Activated B cell treated with CpG ODN at 0.5 μM for 24 hours (primary cell): ENCODE measurements at places on chromosomes 16 and 17. TPM values are rescaled to one million over a fixed set of nuclear protein-coding genes. Genes with fewer than 3 reads are reported as not detected.
A peak's percentile ranks its signal among the peaks of the same experiment; 100 is the strongest.

DNA sequence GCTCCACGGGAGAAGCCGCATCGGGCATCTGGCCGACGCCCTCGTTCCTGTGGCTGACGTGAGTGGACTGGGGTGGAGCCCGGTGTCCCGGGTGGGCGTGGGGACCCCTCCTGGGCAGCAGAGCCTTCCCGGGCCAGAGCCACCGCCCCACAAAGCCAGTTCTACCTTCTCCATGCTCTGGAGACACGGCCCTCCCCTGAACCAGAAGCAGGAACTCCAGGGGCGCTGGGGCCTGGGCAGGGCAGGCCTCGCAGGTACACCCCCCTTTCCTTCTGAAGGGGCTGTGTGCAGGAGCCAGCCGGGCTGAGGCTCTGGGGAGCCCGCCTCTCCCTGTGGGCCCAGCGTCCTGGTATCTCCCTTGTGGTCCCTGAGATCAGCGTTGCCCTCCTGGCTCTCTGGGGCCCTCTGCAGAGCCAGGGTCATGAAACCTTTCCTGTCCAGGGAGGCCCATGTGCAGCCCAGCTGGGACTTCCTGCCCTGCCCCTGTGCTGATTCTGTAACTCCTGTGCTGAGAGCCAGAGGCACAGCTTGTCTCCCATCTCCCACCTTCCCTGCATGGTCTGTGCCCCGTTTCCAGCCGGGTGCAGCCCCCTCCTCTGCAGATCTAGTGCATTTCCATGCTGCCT is 6.5 kb downstream of the PIGQ start:
- DNase-seq, result no peak
- no peaks in the 10 kb centered on the region for H3K27me3 ChIP-seq
- H3K4me1 ChIP-seq, result peaks cover 6% of the 10 kb centered on the region
- H3K4me3 ChIP-seq, result no peak overlapping the region

GRCh38 chr17:73706428-73706827 is 62.2 kb upstream of the SDK2 start:
- H3K27ac ChIP-seq, result no peak overlapping the region
- H3K4me1 ChIP-seq, result peaks cover 16% of the 10 kb centered on the region

DNA sequence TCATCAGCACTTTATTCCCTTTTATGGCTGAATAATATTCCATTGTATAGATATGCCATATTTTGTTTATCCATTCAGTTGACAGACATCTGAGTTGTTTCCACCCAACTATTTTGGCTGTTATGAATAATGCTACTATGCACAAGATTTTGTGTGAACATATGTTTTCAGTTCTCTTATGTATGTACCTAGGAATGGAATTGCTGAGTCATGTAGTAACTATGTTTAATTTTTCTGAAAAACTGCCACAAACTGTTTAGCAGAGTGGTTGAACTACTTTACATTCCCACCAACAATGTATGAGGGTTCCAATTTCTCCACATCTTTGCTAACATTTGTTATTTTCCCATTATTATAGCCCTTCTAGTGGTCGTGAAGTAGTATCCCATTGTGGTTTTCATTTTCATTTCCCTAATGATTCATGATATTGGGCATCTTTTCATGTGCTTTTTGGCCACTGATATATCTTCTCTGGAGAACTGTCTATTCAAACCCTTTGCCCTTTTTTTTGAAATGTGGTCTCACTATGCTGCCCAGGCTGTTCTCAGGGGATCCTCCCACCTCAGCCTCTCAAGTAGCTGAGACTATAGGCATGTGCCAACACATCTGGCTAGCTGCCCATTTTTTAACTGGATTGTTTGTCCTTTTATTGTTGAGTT is 26.3 kb downstream of the SMURF2 start:
- no peak overlapping the region for H3K4me3 ChIP-seq
- H3K27ac ChIP-seq, result peak overlapping the region; percentile 59
- H3K27me3 ChIP-seq, result no peaks in the 10 kb centered on the region
- peaks cover 9% of the 10 kb centered on the region for H3K36me3 ChIP-seq

GRCh38 chr16:15897834-15898254 is 9.4 kb upstream of the CEP20 start:
- no peaks in the 10 kb centered on the region for H3K27me3 ChIP-seq
- H3K4me3 ChIP-seq, result no peak overlapping the region
- no peaks in the 10 kb centered on the region for H3K36me3 ChIP-seq
- no peak for DNase-seq
- H3K27ac ChIP-seq, result no peak overlapping the region

GRCh38 chr16:57297856-57298255 is 13.4 kb upstream of the PLLP start:
- H3K36me3 ChIP-seq, result no peaks in the 10 kb centered on the region
- H3K27me3 ChIP-seq, result no peaks in the 10 kb centered on the region
- DNase-seq, result no peak
- peaks cover 14% of the 10 kb centered on the region for H3K4me1 ChIP-seq
- H3K4me3 ChIP-seq, result peak overlapping the region; percentile 44
- no peak overlapping the region for H3K27ac ChIP-seq

DNA sequence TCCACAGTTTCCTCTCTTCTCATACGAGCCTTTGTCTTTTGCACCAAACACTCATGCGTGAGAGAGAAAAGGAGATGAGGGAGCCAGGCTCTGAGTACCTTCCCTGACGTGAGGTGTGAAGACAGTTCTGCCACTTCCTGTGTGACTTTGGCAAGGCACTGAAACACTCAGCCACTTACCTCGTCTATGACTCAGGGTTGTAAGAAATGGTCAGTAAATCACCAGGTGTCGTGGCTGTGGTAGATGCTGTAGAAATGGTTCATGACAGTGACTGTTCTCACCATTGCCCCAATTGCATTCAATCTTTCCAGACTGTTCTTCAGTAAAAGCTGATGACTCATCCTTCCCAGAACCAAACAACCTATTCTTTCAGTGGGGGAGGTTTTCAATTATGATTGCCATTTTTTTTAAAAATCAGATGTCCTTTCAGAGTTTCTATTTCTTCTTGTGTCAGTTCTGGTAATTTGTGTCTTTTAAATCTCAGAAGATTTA is 49.2 kb upstream of the CBFA2T3 start:
- H3K36me3 ChIP-seq, result no peaks in the 10 kb centered on the region
- DNase-seq, result no peak
- no peak overlapping the region for H3K27ac ChIP-seq
- peaks cover 12% of the 10 kb centered on the region for H3K27me3 ChIP-seq
- H3K4me1 ChIP-seq, result peaks cover 8% of the 10 kb centered on the region

DNA sequence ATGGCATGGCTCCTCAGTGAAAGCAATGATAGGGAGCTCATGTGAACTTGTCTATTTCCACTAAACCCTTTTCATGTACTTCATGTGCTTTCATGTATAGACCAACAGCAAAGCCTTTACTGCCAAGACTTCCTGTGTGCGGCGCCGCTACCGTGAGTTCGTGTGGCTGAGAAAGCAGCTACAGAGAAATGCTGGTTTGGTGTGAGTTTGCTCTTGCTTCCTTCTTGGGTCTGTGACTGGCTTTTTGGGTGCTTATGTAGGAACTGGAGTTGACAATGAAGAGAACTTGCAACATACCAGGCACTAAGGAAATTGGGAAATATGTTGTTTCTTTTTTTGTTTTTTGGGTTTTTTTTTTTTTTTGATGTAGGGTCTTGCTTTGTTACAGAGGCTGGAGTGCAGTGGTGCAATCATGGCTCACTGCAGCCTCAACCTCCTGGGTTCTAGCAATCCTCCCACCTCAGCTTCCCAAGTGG is 5.7 kb downstream of the SNX11 start:
- peaks cover 58% of the 10 kb centered on the region for H3K4me1 ChIP-seq
- H3K36me3 ChIP-seq, result peaks cover 56% of the 10 kb centered on the region
- no peaks in the 10 kb centered on the region for H3K27me3 ChIP-seq
- peak overlapping the region; percentile 99 for H3K27ac ChIP-seq
- peak overlapping the region; percentile 99 for H3K4me3 ChIP-seq

GRCh38 chr16:20203272-20203671 is 124.0 kb downstream of the GP2 start:
- H3K27me3 ChIP-seq, result peaks cover 15% of the 10 kb centered on the region
- H3K36me3 ChIP-seq, result no peaks in the 10 kb centered on the region
- DNase-seq, result no peak
- no peak overlapping the region for H3K27ac ChIP-seq
- H3K4me1 ChIP-seq, result no peaks in the 10 kb centered on the region

Gene PPP1R1B
- total RNA-seq, result not detected in 2 replicates

GRCh38 chr17:55676274-55676673 is 46.4 kb downstream of the TMEM100 start:
- peaks cover 18% of the 10 kb centered on the region for H3K27me3 ChIP-seq
- H3K4me3 ChIP-seq, result no peak overlapping the region
- no peak for DNase-seq
- no peaks in the 10 kb centered on the region for H3K4me1 ChIP-seq
- no peaks in the 10 kb centered on the region for H3K36me3 ChIP-seq

DNA sequence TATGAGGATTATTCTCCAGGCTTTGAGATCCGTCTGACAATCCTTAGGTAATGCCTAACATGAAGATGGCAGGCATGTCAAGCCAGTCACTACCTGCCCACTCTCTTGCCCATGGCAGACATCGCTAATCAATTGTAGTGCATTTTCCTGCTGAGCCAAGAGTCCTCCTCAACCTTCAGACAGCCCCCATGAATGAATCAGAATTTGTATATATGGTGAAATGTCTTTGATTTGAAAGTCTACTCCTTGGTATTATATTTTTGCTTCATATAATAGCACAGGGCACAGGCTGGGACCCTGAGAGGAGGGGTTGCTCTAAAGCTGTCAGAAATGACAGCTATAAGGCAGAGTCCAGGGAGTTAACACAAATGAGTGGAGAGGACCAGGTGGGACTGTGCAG is 27.0 kb upstream of the COQ7 start:
- H3K36me3 ChIP-seq, result no peaks in the 10 kb centered on the region
- H3K27me3 ChIP-seq, result peaks cover 1% of the 10 kb centered on the region
- H3K4me3 ChIP-seq, result no peak overlapping the region
- H3K4me1 ChIP-seq, result no peaks in the 10 kb centered on the region
- no peak overlapping the region for H3K27ac ChIP-seq

Gene NOXO1
- 0.37 and 0.73 TPM in 2 replicates for total RNA-seq
